NCI-H446 treated with DMSO at 0.1 percent for 48 hours (cell line): ENCODE measurements at places on chromosomes 1 and 21.
A peak's percentile ranks its signal among the peaks of the same experiment; 100 is the strongest.

- DNase-seq: no peak
Measured at GRCh38 chr1:116540088-116540487, 30.7 kb downstream of the CD58 start.

DNA sequence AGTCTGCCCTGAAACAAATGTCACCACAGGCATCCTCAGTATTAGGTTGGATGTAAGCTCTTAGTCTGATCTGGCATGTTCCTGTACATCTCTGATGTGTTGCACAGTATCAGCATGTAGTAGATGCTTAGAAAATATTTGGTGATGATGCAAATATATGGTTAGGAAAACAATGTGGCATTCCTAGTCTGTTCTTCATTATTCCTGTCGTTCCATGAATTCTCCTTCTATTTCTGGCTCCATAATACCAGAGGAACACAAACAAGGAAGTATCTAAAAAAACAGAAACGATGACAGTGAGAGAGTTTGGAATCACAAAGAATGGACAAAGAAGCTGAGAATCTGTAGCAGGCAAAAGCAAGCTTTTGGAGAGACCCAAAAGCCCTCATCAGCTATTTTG, 236.6 kb downstream of the HHAT start:
- DNase-seq: no peak

DNA sequence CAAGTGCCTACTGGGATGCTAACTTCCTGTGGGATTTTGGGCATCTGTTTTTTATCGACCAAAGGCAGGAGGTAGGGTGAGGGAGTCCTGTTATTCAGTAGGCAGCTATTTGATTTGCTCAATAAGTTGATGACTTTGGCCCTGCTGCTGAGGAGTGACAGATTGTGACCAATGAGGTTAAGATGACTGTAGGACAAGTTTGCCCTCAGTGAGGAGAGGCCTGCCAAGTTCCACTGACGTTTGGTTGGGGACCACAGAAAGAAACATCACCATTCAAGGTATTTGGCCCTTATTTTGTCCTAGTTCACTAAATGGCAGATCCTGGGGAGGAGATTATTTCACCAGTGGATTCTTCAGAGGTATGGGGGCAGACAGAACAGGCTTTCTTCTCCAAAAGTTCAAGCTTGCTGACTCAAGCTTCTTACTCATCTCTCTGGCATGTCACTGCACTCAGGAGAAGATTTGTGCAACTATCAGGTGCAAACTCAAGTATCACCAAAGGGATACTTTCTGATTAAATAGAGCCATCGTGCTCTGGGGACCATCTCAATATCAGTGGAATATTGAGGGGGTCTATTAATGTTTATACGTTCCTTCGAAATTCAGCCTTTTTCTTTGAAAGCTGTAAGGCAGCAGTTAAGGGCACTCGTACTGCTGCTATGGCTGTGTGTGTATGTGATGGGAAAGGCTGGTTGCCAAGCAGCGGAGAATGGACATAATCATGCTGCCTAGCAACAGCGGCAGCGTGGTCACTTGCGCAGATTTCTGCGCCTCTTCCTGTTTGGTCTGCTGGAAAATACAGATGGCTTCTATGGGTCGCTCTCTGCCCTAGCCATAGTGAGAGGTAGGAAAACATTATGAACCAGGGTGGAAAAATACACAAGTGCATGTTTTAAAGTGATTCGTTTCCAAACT, 78.7 kb downstream of the PBX1 start:
- DNase-seq: peak; percentile 69

GRCh38 chr21:39149882-39150281, 33.4 kb downstream of the PSMG1 start:
- DNase-seq: no peak

- no peak for DNase-seq
Measured at GRCh38 chr1:236516929-236517704, 6.7 kb upstream of the LGALS8 start.

DNA sequence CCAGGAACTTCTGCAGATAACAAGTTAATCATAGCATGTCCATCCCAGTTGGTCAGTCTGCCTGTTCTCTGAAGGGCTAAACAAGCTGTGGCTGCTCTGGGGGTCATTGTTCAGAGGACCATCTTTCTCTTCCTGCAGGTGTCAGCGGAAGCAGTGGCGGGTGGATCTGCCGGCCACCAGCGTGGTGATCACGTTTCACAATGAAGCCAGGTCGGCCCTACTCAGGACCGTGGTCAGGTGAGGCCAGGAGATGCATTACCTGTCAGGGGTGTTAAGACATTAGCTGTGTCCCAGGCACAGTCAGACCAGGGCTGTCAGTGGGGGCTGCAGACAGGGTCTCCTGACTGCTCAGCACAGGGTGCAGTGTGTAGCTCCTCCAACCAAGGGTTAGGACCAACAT, 168.8 kb downstream of the GALNT2 start:
- DNase-seq: no peak

GRCh38 chr1:41427122-41427913, 57.2 kb downstream of the EDN2 start:
- DNase-seq: no peak

DNA sequence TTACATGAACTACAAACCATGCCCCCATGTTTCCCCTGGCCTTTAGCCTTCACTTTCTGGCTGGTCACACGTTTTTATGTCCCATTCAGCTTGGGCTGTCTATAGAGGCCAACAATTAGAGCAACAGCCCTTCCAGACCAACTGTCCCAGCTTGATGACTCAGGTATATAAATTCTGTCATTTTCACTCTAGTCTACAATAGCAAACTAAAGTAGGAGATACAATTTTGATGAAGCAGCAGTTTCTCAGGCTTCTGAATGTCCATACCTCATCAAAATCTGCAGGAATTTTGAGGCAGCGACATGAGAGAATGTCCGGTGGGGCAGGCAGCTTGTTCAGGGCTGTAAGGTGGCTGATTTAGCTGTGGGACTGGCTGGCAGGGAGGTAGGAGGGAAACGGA, 45.6 kb upstream of the VAV3 start:
- DNase-seq: no peak

DNA sequence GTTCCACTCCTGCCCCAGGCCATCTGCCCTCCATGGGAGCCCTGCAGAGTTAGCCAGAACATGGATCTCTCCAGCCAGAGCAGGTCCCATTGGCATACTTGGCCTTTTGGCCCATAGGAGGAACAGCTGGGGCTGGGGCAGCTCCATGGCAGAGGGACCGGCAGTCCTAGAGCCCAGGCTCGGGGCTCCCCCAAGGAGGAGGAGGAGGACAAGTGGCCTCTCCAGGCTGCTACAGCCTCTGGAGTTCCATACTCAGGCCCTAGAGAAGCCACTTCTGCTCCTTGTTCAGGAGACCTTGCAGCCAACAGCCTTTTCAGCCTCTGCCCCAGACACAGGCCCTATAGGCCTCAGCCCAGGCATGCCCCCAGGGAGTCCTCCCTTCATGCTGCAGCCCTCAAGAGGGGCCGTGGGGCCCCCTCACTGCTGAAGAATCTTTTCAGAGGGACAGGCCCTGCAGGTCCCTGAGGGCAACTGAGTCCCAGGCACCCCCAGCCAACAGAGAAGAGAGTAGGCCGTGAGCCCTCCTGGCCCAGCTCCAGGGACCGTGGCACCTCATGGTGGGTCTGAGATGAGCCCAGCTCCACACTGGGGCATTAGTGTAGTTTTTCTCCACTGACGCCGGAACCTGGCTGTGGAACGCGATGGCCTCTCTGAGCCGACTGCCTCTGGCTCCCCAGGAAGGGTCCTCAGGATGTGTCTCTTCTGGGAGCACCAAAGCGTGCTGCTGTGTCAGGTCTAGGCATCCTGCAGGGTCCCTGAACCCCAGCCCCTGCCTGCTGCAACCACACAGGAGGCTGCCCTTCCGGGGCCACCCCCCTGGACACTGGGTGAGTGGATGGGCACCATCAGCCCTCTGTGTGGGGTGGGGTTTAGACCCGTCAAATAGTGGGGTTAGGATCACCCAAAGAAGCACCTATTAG, 297.6 kb upstream of the VAMP3 start:
- DNase-seq: no peak

DNA sequence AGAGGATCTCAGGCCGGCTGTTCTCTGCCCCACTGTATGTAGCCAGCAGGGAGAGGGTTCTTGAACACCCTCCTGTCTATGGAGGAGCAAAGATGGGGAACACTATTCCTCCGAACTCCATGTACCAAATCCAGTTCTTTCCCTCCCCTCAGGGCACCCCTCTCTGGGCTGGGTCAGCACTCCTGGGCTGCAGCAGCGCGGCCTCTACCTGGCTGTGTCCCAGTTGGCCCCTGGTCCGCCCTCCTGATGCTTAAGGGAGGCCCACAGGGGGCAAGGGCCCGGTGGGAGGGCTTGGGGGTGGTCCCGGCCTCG, 471 bp upstream of the ADPRS start:
- DNase-seq: no peak

DNA sequence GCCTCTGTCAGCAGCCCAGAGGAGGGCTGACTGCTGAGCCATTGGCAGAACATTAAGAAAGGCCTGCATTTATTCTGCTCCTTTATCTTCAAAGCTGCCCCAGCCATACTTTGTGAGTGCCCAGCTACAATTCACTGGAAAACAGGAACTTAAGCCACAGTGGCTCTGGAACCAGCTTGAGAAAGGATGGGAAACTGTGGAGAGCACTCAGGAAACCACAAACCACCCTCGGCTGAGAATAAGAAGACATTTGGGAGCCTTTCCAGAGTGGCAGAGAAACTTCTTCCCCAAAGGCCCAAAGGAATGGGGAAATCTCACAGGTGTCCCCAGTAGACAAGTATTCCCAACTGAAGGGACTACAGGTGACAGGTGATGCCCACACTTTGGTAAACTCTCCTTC, 1.8 kb downstream of the LAMB3 start:
- no peak for DNase-seq

DNA sequence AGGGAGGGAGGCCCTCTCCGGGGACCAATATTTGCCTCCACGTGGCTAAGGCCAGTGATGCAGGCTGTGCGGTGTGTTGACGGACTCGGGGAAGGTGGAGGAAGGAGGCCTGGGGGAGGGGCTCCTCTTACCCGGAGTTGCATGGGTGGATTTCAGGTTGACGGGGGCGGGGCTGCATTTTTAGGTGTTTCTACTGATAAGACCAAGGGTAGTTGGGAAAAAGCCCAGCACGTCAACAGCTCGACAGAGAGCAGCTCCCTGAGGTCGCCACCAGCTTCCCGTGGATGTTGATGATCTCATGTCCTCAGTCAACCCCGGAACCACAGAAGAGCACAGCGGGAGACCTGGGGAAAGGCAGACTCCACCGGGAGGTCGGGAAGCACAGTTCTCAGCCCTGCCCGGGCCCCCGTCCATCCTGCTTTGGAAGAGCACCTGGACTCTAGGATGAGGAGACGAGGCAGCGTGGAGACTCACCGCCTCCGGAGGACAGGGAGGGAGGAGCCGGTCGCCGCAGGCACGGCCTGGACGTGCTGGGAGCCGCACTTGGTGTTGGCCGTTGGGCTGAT, 32.9 kb upstream of the COL6A1 start:
- DNase-seq: no peak

DNA sequence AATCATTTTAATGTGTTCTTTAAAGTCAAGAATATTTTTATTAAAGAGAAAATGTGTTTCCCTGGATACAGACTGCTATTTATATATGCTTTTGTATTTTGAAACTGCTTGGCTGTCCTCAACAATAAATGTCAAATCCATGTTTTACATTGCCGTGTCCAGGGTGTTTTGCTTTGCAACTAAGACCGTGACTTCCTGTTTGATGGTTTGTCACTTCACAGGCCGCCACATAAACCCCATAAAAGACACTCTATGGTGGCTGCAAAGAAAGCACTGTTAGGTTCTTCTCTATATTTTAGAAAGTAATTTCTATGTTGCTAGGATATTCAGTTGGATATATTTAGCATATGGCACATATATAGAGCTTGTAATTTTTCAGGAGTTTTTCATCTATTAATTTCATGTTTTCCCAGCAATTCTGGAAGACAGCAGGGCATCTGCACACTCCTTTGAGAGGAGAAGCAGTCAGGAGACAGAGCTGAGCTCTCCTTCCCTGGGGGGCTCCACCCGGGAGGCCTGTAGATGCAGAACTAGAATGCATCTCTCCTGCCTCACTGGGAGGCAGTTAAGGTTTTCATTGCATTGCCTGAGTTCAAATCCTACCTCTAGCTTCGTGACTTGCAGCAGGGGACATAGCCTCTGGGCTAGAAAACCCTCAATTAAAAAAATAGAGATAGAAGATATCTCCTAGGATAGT, 33.1 kb downstream of the PRDM2 start:
- no peak for DNase-seq

DNA sequence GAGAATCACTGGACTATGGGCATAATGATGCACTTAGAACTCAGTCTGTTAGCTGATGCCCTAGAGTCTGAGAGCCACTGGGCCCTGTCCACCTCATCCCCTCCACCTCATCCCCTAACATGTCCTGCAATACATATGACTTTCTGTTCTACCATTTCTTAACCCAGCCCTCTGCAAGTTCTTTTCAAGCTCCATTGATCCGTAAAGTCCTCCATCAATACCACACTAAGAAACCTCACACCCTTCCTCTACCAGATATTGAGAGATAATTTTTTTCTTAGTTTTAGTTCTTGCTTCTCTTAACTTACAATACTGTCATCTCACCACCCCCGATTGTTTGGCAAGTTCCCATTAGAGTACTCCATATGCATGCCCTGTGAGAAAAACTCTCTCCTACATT, 22.1 kb downstream of the FCRL4 start:
- no peak for DNase-seq

DNA sequence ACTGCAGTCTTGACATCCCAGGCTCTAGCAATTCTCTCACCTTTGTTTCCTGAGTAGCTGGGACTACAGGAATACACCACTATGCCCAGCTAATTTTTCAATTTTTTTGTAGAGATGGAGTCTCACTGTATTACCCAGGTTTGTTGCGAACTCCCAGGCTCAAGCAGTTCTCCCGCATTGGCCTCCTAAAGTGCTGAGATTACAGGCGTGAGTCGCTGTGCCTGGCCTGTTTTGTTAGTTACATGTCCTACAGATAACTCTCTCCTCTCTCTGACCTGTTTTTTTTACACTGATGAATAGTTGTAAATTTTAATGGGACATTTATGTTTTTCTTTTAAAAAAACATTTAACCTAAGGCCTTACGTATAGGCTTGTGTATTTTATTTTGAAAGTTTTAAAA, 19.8 kb downstream of the PTBP2 start:
- DNase-seq: no peak

DNA sequence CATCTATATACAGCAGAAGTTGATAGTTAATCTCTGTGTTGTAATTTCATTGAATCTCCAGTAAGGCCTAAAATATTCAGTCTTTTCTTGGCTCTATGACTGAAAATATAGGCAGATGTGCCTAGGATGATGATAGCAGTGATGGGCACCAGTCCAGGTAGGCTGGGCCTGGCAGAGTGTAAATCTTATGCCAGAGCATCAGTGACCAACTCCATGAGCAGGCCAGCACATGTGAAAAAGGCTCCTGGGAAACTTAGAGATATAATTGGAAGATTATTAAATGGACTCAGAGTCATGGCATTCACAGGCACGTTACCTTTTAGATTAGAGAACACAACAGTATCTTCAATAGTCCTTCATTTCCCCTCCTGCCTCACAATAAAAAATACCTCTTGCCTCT, 20.7 kb upstream of the CYYR1 start:
- peak; percentile 4 for DNase-seq

- no peak for DNase-seq
Measured at GRCh38 chr1:243979396-243979795, 71.7 kb upstream of the ZBTB18 start.
